ENCODE measurements at places on chromosomes 2 and 18.

DNA sequence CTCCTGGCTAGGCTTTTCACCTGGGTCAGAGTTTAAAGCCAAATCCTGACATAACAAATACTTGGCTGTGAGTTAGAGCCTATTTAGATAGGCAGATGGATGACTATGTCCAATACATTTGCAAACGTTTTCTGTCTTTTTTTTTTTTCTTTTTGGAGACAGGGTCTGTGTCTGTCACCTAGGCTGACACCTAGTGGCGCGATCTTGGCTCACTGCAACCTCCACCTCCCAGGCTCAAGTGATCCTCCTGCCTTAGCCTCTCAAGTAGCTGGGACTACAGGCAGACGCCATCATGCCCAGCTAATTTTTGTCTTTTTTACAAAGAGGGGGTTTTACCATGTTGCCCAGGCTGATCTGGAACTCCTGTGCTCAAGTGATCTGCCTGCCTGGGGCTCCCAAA lies 124.8 kb downstream of the DYM start:
- peak; percentile 9 for DNase-seq

GRCh38 chr2:40401896-40402295 lies 50.0 kb downstream of the SLC8A1 start:
- DNase-seq: no peak

DNA sequence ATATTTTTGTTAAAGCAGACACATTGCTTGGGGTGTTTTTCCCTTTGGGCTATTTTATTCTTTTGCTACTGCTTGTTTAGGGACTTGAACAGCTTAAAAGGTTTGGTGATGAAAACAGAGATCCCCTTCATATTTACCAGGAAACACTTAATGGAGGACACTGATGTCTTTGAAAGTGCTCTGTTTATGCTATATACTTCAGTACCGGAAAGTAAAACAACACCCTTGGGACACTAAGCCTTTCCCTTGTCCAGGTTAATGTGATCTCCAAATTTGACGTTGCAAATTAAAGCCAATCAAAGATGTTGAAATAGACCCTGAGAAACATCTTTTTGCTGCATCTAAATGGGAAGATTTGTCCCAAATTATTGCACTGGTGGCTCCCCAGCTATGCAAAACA lies 564.6 kb upstream of the PKDCC start:
- DNase-seq: no peak

GRCh38 chr2:212979799-212980198 lies 171.6 kb downstream of the IKZF2 start:
- no peak for DNase-seq

GRCh38 chr2:26469092-26469710 lies 8.7 kb downstream of the OTOF start:
- peak; percentile 83 for DNase-seq

DNA sequence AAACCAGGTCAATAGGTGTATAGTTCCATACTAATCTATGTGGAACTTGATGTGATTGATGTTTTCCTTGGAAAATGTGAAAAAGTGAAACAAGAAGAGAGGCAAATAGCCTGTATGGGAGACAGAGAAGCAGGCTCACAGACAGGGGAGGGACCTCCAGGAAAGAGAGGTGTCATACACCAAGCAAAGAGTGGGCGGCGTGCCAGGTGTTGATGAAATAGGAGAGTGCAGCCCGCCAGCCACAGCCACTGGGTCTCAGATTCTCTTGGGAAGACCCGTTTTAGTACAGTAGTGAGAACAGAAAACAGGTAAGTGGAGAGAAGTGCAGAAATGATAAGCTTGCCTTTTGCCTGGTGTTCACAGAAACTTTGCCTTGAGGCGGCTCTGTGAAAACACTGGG lies 301.9 kb downstream of the ZNF407 start:
- no peak for DNase-seq

DNA sequence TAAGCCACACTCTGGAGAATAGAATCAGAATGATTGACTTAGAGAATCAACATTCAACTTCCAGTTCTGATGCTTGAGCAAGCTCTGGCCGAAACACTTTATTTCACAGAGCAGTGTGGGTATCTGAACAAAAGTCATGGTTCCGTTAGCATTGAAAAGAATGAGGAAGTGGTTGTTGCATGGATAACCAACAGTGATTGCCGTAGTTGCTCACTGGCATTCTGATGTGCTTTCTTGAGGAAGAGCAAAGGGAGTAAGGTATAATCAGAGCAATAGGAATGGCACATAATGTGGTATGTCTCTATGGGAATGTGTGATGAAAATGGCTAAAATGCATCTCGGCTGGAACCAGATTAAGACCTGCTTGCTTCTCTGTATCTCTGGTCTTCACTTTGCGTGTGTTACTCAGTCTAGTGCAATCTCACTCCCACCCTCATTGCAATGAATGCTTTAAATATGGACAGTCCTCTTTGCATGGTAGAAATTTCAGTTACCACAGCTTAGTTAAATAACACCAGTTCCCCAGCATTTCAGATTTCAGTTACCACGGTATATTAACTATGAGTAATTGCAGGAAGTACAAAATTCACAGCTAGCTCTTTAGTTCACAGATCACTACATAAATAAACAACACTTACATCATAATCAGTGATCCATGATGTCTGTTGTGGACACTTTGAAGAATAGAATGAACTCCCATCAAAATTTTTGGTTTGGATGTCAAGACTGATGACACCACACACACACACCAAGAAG lies 7.8 kb upstream of the RAB12 start:
- no peak for DNase-seq

DNA sequence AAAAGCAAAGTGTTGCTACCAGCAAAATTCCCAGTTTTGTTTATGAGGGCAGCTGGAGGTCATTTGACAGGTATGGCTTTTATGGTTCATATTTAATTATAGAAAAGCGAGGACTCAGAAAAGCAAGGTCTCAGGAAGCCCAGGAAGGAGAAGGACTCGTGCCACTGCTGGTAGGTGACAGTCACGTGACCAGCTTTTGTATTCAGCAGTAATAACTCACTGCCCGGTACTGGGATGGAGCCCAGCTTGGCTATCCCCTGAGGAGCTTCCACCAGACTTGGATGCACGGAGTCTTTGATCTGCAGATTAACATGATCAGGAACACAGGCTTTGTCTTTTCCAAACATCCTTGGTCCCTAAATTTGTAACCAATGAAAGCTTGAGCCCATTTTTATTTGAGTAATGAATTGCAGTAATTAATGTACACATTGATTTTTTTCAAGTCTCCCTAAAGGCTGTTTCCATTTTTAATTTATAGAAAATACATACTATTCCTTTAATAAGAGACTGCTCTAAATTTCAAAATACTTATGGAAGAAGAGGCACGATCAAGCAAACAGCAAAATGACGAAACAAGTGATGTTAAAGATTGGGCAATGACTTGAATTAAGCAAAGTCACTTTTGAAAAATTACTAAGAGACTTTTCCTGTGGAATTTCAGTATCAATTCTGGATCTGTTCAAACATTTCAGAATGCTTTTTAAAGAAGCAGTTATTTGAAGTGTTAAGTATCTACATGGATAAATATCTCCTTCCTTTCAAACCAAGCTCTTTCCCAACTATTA lies 251.7 kb upstream of the HNRNPA3 start:
- no peak for DNase-seq

- no peak for DNase-seq
Measured at GRCh38 chr2:188114014-188114413, 177.7 kb upstream of the GULP1 start.

DNA sequence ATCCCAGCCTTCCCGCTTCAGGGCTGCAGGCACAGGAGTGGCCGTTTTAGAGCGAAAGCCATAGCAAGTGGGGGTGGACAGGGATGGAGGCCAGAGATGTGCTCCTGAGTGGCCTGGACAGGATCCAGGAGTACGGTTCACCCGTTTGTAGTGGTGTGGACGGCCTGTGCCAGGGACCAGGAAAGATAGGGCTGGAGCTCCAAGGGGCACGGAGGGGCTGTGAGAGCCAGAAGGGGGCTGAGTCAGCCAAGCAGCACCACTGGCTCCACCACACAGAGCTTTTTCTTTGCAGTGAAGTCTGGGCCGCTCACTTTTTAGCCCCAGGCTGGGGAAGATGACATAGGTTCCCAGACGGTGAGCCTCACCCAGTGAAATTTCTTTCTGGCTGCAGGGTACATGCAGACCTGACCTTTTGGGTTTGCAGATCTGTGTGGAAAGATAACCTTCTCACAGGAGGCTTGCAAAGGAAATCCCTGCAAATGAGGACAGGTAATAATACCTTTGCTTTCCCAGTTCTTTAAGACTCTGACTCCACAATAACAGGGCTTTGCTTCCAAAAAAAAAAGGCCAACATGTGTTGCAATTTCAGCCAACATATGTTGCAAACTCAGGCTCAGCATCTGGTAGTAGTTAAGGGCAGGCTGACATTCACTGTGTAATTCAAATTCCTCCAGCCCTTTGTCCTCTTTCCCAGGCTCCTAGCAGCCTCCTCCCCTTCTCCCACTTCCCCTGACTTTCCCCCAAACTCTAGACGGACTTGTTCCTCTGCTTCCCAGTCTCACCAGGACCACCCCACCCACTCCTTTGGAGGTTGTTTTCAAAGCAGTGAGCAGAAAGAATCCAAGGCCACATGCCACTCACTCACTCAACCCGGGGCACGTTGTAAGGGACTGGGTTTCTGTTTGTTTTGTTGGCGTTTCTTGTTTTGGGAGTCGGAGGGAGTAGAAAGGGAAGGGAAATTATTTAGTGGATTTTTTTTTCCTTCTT lies 20.3 kb upstream of the LAPTM4A start:
- DNase-seq: no peak

GRCh38 chr2:229027353-229028105 lies 243.6 kb downstream of the PID1 start:
- DNase-seq: no peak

GRCh38 chr18:63783394-63783793 lies 8.2 kb downstream of the SERPINB7 start:
- no peak for DNase-seq

- no peak for DNase-seq
Measured at GRCh38 chr18:50307400-50307737, 19.9 kb upstream of the CXXC1 start.

DNA sequence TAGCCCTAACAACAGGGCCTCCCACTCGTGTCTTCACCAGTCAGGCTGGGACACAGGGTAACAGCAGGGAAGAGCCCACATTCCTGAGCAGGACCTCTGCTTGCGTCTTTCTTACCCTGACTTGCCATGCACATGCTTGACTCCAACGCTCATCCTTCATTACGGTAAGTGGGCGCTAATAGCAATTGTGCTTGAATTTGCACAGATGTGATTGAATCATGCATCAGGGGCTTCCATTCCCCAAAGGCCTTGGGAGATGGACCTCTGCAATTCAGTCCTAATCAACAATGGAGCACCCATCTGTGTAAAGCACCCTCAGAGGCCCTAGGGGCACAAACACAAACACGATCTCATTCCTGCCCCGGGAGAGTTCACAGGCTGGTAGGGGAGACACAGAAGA lies 13.5 kb downstream of the TEX51 start:
- DNase-seq: no peak

DNA sequence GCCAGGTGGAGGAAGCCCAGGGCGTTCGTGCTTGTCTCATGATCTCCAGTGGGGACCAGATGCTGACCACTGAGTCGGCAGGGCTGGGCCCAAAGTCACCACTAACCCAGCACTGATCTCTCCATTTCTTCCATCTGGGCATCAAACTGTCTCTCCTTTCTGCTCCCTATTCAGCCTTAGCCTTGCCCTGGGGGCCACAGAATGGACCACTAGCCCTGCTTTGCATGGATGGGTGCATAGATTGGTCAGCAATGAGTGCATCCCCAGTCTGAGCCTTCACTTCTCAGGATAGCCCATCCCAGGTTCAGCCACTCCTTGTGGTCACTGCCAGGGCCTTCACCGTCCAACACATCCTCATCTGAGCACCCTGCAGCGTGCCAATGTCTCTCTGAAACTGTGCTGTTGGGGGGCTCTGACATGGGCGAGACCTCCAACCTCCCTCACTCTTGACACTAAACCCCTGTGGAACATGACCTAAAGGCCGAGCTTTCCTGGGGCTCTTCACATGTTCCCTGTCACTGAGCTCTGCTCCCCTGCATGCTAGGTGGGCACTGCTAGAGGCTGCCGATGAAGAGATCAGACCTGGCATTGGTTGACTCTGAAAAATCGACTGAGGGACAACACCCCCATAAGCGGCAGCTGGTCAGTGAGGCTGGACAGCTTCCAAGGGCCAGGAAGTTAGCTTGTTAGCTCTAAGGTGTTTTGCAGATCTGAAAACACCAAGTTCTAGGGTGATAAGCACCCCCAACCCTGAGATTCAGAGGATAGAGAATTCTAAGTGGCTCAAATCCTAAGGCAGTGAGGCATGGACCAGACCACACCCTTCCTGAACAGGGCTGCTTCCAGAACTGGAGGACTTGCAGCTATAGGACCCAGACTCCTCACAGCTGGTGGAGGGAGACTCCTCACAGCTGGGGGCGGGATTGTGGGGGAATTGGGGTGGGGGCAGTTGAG lies 61.7 kb downstream of the HS1BP3 start:
- DNase-seq: no peak

DNA sequence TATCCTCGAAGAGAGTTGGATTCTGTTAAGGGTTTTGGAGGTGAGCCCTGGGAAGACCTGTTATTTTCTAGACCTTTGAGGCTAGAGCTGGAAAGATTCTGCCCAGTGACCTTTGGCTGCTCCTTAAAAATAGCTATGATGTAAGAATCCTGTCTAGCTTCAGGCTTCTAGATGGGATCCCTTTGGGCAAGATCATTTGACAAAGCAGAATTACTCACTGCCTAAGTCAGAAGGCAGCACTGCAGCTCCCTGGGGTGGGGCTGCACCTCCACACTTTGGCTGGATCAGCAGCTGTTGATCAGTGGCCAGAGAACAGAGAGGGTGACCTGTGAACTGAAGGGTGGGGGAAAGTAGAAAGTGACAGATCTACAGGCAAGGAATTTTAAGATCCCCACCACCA lies 103.8 kb downstream of the ASAP2 start:
- DNase-seq: no peak

GRCh38 chr18:76446321-76447257 lies 48.5 kb downstream of the ZNF516 start:
- DNase-seq: no peak

GRCh38 chr2:7034303-7034702 lies 117.1 kb downstream of the RNF144A start:
- no peak for DNase-seq

DNA sequence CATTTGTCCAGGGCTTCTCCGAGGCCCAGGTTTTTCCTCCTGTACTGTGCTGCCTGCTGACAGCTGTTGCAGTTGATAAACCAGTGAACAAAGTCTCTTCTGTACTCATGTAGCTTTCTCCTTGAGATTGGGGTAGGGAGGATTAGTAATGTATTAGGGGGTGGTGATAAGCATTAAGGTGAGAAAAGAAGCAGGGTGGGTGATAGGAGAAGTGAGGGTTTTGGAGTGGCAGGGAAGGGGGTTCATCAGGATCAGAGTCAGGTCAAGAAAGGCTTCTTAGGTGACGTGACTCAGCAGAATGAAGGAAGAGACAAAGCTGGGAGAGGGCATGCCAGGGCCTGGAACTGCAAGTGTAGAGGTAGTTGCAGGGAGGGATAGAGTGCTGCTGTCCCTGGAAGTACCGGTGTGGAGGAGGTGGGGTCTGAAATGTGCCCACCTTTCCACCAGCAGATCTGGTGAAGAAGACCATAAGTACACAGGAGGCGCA lies 48.7 kb downstream of the PKP4 start:
- no peak for DNase-seq

Data from activated CD4-positive, alpha-beta T cell treated with anti-CD3 and anti-CD28 coated beads, Interleukin-2, amount 50 U/mL, for 48 hours (primary cell).